ENCODE measurements at places on chromosomes 5 and 9. TPM values are rescaled to one million over a fixed set of nuclear protein-coding genes. Genes with fewer than 3 reads are reported as not detected.

ALDH1A1 gene
- total RNA-seq: 233 TPM

GABRA1 gene
- total RNA-seq: not detected

WNK2 gene
- 9.1 TPM for total RNA-seq

TAF11L10 gene
- total RNA-seq: not detected

FBP1 gene
- 7.4 TPM for total RNA-seq

LHX3 gene
- not detected for total RNA-seq

PRDM9 gene
- not detected for total RNA-seq

FAM153A gene
- 0.98 TPM for total RNA-seq

DNA sequence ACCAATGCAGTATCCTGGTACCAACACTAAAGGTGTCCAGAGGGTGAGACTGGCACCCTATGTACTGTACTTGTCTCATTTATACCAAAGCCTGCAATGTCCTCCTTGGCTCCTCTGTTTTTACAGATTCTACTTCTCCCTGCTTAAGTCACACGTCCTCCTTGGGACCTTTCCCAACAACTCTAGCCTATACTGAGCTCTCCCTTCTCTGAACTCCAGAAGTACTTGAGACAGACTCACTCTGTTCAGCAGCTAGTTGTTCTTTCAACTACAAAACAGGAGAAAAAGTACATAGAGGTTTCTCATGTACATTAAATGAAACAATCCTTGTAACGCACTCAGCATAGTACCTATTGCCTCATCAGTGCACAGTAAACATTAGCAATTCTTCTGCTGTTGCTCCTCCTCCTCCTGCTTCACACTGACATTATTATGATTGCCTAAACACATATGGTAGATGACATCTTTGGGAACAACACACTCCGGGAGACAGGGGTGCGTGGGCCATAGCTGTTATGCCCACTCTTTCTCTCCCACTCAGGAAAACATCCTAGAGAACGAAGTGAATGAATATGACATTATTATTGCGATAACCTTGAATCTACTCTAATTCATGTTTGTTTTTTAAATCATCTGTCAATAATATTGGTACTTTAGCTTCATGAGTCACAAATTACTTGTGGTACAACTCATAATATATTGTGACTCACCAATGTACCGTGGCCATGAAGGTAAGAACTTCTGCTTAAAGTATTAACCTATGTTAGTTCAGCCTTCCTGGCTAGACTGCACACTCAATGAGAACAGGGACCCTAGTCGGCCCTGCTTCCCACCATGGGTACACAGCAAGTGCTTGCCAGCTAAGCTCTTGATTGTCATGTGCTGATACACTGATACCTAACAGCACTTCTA, 180.3 kb upstream of the ADRA1B start:
- no peak overlapping the region for H3K4me3 ChIP-seq
- no peaks in the 10 kb centered on the region for H3K4me1 ChIP-seq
- peaks cover 8% of the 10 kb centered on the region for H3K27me3 ChIP-seq
- DNase-seq: no peak
- no peaks in the 10 kb centered on the region for H3K36me3 ChIP-seq

- H3K27me3 ChIP-seq: no peaks in the 10 kb centered on the region
- no peaks in the 10 kb centered on the region for H3K4me1 ChIP-seq
- no peaks in the 10 kb centered on the region for H3K36me3 ChIP-seq
Measured at GRCh38 chr9:125366676-125367075, 105.0 kb downstream of the GAPVD1 start.

DNA sequence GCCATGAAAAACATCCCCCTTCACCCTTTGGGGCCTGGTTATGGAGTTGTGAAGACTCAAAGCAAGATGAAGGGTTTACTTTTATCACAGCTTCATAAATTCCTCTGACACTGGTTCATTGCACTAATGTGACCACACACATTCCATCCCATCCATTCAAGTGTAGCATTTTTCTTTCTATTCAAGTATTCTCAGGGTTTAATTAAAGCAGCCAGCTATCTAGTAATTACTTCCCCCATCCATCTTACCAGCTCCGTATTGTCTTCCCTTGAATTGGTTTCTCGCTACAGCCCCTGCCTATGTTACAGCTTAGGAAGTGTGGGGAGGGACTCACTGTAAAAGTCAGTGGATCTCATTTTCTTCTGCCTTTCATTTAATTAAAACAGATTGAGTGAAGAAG, 387.0 kb upstream of the RFX3 start:
- no peaks in the 10 kb centered on the region for H3K27me3 ChIP-seq
- H3K4me1 ChIP-seq: no peaks in the 10 kb centered on the region
- H3K4me3 ChIP-seq: no peak overlapping the region
- H3K27ac ChIP-seq: no peak overlapping the region
- no peaks in the 10 kb centered on the region for H3K36me3 ChIP-seq

DNA sequence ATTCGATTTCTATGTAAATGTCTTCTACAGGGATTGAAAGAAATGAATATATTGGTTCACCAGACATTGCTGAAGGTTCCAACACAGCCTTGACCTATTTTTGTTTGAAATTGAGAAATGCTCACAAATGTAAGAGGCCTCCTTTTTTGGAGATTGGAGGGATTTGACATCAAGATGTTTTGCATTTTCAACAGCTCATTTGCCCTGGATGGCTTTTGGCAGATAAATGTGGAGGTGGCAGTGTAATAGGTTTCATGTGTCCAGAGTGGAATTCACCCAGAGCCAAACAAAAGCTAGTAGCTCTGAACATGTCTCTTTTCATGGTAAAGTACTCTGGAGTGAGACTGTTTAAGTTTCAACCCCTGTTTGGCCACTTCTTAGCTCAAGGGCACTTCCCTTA, 77.3 kb downstream of the PALM2AKAP2 start:
- H3K36me3 ChIP-seq: no peaks in the 10 kb centered on the region
- H3K27me3 ChIP-seq: no peaks in the 10 kb centered on the region
- H3K4me1 ChIP-seq: no peaks in the 10 kb centered on the region
- H3K27ac ChIP-seq: no peak overlapping the region
- H3K4me3 ChIP-seq: no peak overlapping the region
- no peak for DNase-seq

DNA sequence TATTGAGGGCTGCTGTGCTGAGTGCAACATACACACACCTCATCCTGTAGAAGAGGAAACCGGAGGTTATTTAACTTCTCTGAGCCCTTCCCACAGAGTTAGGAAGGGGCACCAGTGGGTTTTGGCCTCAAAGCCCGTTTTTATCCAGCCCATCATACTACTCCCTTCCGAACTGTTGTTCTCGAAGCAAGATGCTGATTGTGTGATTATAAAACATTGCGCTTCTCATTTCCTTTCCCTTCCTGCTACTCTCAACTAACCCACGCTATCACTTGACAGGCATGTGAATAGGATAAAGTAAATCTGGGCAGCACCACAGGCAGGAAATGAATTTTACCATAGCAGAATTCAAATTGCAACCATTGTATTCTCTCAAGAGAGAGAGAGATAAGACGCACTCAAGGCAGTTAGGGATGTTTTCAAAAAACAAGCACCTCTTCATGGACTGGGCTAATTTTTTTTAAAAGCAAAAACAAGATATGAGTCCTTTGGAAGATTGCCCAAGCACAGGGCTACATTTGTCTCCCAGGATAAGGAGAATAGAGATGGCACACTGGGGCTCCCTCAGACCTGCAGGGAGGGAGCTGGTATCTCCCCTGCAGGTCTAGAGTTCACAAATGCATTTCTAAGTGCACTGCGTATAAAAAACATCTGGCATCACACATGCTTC, 52.6 kb downstream of the GNA14 start:
- no peak overlapping the region for H3K4me3 ChIP-seq
- no peaks in the 10 kb centered on the region for H3K4me1 ChIP-seq
- H3K36me3 ChIP-seq: no peaks in the 10 kb centered on the region
- DNase-seq: no peak
- no peak overlapping the region for H3K27ac ChIP-seq

DNA sequence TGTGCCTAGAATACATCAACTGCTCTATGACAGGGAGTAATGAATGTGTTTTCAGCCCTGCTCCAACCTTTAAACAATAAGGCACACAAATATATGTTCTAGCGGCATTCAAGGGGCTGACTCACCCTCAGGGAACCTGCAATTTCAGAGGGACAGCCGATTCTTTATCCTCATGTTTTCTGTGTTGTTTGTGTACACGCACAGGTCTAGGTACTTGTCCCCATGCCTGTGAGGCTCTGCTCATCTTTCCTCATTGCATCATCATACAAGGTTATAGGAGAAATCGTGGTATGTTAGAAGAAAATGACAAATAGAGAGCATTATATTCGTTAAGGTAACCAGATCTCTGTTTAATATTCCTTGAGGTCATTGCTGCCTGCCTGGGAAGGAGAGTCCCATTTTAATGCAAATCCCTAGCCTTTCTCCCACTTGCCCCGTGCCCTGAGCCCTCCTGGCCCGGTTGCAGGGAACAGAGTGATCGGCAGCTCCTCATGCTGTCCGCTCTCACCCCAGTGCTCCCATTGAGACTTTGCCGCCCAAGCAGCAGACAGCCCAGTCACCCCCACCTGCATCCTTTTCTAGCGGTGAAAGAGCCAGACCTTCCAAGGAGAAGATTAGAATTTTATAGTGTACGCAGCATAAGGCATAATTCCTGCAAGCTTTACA, 14.6 kb downstream of the MAP1B start:
- H3K27me3 ChIP-seq: no peaks in the 10 kb centered on the region
- H3K36me3 ChIP-seq: no peaks in the 10 kb centered on the region
- no peak overlapping the region for H3K27ac ChIP-seq
- DNase-seq: no peak

DNA sequence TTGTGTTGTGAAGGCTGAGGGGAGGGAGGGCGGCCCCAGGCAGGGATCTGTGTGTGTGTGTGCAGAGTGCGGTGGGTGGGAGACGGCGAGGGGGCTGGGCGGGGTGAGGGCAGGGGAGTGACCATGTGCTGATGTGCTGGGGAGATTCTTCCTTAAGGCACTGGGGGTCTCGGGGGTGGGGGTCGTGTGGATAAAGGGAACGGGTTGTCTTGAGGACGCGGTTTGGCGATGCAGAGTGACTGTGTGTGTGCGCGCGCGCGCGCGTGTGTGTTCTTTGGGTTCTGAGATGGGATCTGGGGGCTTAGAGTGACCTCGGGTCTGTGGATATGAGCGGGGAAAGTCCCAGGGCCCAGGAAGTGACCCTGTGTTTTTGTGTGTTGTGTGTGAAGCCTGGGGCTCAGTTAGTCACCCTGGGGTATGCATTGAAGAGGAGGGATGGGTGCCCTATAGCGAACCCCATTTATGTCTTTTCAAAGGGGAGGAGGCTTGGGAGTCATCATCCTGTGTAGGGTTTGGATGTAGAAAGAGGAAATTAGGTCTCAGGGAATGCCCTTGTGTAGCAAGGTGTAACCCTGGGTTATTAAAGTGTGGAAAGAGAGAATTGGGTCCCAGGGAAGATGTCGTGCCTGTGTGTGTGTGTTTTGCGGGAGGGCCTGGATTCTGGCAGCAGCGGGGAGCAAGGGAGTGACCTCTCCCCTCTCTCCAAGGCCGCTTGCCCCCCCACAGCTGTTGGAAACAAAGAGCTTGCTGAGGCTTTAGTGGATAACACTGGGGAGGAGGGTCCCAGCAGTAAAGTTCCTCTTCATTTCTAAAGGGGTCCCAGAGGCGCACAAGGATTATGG, 1.4 kb downstream of the TMEFF1 start:
- H3K36me3 ChIP-seq: no peaks in the 10 kb centered on the region
- no peak for DNase-seq
- no peaks in the 10 kb centered on the region for H3K27me3 ChIP-seq
- no peak overlapping the region for H3K27ac ChIP-seq
- H3K4me3 ChIP-seq: peak overlapping the region; percentile 52
- H3K4me1 ChIP-seq: no peaks in the 10 kb centered on the region
